ENCODE measurements at places on chromosomes 5 and 9.
A peak's percentile ranks its signal among the peaks of the same experiment; 100 is the strongest.

- peak; percentile 62 for DNase-seq
Measured at GRCh38 chr5:93299681-93300308, 281.2 kb downstream of the NR2F1-AS1 start.

- DNase-seq = peak; percentile 28
Measured at GRCh38 chr5:76303921-76304320, 99.2 kb upstream of the IQGAP2 start.

GRCh38 chr5:3225201-3225960 lies 370.3 kb upstream of the IRX1 start:
- no peak for DNase-seq

DNA sequence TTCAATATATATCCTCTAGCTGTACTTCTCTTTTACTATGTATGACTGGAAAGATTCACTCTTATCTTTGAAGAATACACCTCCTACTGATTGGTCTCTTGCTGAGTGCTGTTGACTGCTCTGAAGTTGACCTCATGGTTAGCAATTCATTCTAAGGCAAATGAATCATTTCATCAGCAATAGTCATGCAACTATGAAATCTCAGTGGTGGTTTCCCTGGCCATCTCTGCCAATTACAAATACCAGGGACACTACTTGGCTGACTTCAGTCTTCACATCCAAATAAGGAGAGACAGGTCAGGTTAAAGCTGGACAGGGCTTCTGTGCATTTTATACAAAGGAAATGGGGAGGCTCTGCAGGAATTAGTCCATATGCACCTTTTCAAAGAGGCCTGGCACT lies 333.5 kb upstream of the ACTBL2 start:
- peak; percentile 54 for DNase-seq

- DNase-seq = no peak
Measured at GRCh38 chr9:35871545-35871944, 1.3 kb upstream of the OR13J1 start.

DNA sequence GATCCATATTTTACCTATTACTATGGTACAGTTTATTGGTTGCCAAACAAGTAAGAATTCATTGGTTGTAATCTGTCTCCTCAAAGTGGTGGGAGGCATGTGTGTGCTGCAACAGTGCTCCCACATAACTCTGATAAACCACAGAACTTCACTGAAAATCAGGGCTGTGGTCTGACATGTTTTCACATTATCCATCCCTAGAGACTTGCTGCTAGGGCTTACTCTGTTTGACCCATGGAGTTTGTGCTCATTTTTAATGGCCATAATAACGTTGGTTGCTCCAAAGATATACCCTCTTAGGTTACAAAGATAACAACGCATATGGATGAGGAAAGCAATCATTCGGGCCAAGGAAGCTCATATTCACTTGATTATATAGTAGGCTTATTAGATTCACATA lies 37.0 kb downstream of the HACD4 start:
- no peak for DNase-seq

- DNase-seq = no peak
Measured at GRCh38 chr5:95631991-95632675, 12.2 kb downstream of the GPR150 start.

- DNase-seq = no peak
Measured at GRCh38 chr9:131276891-131277286, 579 bp upstream of the FAM78A start.

GRCh38 chr5:157308836-157309465 lies 43.0 kb downstream of the CYFIP2 start:
- no peak for DNase-seq

GRCh38 chr5:97979740-97980139 lies 793.7 kb upstream of the RGMB start:
- no peak for DNase-seq

DNA sequence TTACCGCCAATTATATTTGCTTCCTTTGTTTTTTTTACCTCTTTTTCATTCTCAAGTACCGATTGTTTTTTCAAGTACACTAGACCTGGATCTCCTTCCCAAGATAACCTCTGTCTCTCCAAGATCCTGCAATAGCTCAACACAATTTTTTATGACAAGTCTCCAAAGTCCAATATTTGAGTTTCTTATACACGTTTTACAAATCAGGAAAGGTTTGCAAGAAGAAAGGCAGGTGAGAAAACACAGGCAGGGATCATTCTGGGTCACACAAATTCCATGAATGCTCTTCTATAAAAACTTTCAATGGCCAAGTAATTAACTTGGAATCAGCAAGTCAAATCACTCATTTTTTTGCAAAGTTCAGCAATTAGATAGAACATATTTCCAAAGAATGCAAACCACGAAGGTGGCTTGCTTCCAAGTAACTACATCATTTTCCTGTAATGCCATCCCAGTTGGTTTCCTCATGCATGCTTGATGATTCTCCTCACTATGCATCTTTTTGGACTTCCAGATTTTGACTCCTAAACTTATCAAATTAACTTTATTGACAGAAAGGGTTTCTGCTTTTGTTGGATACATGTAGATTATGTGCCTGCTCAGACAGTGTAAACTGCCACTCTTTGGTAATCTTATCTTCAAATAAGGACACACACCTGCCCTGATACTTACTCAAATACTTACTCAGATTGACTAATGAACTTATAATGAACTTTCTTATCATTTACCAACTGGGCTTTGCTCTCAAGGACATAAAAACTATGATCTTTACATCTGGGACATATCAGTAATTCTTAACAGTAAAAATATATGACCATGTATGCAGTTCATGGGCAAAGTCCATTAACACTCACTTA lies 24.7 kb upstream of the IFNE start:
- no peak for DNase-seq

GRCh38 chr9:133509179-133510083 lies 15.3 kb downstream of the MYMK start:
- DNase-seq = peak; percentile 82

GRCh38 chr9:106752581-106752980 lies 110.4 kb upstream of the ZNF462 start:
- DNase-seq = no peak

DNA sequence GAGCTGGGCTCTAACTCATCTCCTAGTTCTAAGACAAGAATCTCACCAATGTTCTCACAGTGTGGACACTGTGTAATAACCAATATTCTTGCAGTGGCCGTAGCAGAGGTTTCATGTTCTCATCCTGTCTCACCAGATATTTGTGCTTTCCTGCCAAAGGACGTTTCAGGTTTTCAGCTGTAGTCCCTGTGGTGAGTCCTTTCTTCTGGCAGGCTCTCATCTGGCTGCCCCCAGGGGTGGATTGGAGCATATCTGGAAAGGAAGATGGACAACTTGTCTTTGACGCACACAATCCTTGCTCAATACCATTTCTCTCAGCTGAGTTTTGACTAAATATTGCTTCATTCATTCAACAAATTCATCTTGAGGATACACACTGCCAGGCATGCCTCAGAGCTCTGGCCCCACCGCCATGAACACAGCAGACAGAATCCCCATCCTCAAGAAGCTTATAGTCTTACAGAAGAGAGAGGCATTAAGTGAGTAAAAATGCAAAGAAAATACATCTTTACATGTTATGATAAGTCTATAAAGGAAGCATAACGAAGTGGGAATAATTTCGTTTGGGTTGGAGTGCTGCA lies 33.8 kb upstream of the NEURL1B start:
- DNase-seq = no peak

DNA sequence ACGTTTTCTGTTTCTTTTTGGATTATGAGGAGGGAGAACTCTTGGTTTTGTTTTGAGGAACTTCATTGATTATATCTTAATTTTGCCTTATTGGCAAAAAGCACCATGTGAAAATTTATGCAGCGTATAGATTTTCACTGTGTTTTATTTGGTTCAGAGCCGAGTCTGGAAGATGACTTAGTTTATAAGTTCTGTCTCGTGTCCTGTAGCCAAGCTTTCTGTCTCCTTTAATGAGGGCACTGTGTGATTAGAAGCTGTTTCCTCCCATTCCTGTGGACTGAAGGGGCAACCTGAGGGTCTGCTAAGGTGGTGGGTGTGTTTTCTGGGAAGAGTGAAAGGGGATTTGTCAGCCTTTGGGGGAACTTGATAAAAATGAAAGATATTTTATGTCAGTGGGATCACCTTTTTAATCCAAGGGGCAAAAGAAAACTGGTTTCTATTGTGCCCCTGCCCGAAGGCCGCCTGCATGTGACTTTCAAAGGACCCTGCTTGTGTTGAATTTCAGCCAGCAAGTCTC lies 262.1 kb downstream of the FANCC start:
- no peak for DNase-seq

DNA sequence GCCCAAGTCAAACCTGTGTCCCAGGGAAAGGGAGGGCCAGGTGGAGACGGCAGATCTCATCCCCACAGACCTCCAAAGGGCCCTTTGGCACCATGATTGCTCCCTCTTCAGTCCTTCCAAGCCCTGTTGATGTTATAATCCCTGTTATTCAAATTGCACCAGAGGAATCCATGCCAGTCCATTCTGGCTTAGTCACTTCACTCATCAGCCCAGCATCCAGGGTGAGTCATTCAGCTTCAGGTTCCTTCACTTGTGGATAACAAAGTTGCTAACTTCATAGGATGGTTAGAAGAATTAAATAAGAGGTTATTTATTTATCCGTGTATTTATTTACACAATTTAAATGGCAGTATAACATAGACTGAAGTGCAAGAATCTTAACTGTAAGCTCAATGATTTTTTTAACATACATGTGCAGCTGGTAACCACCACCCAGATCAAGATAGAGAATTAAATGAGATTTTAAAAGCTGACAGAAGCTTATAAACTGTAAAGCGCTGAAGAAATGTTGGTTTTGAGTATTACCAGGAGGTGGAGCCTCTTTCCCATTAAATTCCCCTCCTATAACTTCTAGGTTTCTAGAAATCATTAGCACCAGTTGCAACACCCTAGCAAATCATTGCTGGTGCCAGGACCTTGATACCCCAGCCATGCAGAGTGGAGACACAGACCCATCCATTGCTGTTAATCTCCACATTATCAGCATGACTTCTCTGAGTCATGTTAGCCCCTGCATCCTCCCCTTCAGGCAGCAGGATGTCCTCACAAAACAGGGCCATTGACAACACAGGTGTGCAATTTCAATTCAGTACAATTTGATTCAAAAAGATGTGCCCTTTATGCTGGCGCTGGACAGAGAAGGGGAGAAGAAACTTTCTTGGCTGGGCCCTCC lies 77.4 kb downstream of the SEC61B start:
- DNase-seq = no peak

GRCh38 chr9:85223506-85224125 lies 518.1 kb downstream of the AGTPBP1 start:
- DNase-seq = no peak

DNA sequence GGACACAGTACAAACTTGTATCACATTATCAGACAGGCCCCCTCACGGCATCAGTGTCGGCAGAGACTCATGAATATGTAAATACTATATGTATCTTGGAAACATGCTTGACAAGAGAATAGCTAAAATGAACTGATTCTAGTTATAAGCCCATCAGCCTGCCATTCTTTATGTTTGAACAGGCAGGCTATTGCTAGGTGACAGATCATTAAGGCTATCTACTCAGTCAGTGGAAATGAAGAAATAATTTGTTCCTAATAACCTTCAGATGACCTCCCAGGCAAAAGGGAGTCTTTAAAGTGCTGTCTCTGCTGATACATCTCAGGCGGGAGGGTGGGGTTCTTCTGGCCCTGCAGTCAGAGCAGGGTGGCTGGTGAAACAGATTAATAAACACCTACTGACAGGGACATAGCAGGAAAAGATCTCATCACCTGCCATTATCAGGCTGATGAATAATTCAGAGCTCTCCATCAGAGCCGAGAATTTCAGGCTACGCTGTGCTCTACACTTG lies 394.2 kb downstream of the RASEF start:
- DNase-seq = no peak

GRCh38 chr5:177077335-177077734 lies 9.4 kb upstream of the FGFR4 start:
- no peak for DNase-seq

GRCh38 chr5:353612-354580 lies 32.4 kb downstream of the AHRR start:
- no peak for DNase-seq

DNA sequence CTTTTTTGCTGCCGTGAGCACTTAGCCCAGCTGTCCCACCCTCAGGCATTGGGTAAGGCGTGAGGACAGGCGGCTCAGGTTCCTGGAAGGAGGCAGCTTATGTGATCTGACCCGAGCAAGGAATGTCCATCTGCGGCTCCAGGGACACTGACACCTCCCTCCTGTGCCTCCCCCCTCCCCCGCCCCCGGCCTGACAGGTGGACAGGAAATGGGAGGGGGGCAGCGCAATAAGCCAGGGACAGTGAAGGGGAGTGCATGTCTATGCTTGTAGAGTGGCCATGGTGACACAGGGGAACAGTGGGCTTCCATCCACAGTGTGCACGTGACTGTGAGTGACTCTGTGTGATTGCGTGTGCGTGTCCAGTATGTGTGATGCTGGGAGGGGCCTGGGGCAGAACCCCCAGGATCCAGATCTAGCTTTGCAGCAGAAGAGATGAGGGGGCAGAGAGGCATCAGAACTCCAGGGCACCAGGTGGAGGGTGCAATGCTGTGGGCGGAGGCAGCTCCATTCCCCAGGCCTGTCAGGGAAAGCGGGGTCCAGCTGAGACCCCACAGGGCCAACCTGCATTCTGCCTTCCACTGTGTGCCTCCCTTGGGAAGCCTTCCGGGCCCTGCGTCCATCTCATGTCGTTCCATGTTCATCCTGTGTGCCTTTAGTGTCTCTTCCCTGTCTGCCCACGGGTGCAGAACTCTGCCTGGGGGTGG lies 30.5 kb downstream of the CNTFR start:
- peak; percentile 54 for DNase-seq

DNA sequence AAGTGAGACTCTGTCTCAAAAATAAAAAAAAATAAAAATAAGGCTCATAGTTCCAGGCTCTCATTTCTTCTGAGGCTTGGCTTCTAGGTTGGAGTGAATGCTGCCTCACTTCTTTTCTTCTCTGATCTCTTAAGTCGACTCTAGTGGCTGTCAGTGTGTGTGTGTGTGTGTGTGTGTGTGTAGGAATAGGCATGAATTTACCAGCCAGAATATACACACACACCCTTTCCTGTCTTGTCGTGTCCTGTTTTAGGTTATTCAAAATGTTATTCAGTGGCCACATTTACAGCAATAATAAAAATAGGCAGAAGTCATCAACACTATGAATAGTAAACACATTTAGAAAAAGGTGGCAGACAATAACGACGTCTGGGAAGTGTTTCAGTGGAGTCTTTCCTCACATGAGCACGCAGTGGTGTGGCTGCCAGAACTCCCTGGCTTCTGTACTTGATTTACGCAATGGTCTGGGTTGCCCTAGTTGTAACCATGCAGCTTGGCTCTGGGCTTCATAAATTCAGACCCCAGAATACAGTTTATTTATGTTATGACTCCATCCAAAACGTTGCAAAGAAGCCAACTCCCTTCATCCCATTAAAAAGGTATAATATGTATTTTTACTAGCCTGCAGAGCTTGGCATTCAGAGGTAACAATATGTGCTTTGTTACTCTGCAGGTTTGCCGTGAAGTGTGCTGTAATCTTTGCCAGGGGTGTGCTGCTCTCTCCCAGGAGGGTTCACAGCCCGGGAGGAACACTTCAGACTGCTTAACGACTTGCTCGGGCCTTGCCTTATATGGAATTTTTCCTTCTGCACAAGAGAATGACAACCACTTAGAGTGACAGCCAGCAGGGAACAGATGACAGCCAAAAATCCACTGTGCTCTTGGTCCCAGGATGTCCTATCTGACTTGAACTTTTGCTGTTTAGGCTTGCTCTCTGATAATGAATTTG lies 34.4 kb upstream of the PALM2AKAP2 start:
- DNase-seq = peak; percentile 78

- DNase-seq = no peak
Measured at GRCh38 chr5:115578657-115579056, 23.6 kb downstream of the TICAM2 start.

- DNase-seq = no peak
Measured at GRCh38 chr5:33891446-33891787, 373 bp downstream of the ADAMTS12 start.

All from iPS-NIHi11 (cell line).